ENCODE measurements at places on chromosomes 7 and 10.
A peak's percentile ranks its signal among the peaks of the same experiment; 100 is the strongest.

DNA sequence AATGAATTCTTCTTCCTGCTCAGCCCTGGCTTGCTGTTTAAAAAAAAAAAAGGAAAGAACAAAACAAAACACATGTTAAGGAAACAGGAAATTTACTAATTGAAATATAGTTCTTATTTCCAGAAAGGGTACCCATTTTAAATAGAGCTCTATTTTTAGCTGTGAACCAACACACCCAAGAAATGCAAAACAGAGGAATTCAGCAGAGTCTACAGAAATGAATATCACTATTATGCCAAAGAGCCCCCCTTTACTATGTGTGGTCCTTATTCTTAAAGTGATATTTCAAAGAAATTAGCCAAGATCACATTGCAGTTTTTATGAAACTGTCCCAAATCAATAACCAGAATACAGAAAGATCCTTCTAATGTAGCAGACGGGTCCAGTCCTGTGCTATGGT lies 53.7 kb downstream of the CCDC6 start:
- DNase-seq = no peak

DNA sequence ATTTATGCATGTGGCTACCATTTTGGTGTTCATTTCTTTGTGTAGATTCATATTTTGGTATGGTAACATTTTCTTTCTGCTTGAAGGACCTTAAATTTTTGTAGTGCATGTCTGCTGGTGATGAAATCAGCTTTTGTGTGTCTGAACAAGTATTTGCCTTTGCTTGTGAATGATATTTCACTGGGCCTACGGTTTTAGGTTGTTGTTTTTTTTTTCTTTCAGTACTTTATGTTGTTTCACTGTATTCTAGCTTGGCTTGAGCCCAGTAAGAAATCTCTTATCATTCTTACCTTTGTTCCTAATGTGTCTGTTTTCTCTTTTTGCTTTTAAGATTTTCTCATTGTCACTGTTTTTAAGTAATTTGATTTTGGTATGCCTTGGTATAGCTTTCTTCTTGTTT lies 31.9 kb downstream of the SAMD8 start:
- DNase-seq = no peak

GRCh38 chr10:24114556-24114955 lies 94.4 kb upstream of the KIAA1217 start:
- DNase-seq = no peak

DNA sequence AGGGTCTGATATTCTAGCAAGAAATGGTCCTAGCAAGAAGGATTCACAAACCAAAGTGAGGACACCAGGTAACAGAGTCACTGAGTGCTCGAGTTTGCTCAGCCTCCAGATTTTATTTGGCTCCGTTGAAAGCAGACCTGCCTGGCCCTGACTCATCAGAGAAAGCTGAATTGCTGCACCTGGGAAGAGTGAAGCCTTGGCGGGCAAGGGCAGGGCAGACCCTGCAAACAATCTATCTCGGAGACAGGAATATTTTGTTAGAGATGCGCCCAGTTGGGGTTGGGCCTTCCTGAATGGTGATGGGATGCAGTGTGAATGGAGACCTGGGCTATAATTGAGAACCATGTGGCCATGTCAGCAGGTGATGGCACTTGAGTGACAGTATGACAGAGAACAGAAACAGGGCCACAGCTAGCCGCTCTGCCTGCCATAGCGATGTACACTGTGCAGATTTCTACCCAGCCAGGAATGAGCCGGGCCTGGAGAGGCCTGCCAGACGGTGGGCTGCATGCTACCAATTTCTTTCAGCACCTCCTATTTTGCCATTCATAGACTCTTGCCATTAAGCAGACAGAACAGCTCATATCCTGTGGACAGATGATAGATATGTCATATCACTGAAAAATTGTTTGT lies 744.2 kb downstream of the LRMDA start:
- no peak for DNase-seq

GRCh38 chr10:6917125-6917524 lies 337.0 kb upstream of the PRKCQ start:
- no peak for DNase-seq

- no peak for DNase-seq
Observed at GRCh38 chr10:9757176-9757575, 1260.5 kb upstream of the CELF2 start.

DNA sequence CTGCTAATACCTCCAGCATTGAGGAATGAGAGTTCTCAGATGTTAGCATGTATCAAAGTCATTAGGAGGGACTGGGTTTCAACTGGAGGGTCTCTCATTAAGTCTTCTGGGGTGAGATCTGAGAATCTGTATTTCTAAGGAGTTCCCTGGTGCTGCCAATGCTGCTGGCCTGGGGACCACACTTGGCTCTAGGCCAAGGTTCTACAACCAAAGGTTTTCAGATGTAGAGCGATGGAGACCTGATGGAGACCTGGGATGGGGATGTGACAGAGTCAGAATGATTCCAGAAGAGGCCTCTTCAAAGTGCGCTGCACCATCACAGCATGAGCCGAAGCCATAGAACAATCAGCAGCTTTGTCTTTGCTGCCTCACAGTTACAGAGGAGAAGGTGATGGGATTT lies 27.2 kb downstream of the ST8SIA6 start:
- no peak for DNase-seq

GRCh38 chr10:81548160-81548559 lies 326.8 kb upstream of the NRG3 start:
- DNase-seq = no peak

DNA sequence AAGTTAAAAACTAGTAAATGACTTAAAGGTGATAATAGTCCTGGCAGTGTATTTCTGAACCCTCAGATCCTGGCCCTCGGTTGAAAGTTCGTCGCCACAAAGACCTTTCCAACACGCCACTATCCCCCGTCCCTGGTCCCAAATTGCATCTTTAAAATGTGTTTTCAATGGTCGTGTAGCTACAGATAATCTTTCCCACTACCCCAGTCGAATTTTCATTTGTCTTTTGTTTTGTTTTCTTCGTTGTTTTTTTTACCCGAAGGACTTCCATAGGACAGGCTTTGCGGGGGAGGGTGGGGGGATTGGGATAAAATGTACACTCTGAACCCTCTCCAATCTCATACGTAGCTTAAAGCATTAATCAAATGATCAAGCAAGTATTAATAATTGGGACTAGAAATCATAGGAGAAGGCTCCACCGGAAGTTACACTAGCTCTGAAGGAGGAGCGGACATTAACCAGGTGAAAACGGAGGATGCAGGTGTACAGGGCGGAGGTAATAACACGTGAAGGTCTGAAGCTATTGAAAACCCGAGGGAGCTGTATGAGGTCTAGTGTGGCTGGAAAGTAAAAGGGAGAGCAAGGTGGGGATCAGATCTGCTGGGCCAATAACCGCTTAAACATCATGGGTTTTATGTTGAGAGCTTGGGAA lies 32.8 kb upstream of the PHF14 start:
- peak; percentile 37 for DNase-seq

- DNase-seq = peak; percentile 35
Observed at GRCh38 chr10:103888113-103888841, 29.7 kb downstream of the STN1 start.

DNA sequence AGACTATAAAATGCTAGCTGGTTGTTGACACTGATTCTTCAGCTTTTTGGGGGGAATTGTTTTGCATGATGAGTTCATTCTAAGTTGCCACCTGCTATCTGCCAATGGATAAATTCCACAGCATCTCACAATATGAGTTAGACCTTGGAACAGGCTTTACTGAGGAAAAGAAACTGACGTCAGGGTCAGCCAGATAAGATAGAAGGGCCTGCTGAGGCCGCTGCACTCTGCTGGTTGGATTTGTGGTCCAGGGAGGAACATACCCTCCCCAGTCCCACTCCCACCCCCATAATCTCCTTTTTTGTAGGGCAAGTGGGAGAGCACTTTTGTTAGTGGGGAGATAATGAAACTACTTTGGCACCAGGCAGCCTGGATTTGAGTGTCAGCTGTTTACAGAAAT lies 110.6 kb upstream of the PRR15 start:
- no peak for DNase-seq

DNA sequence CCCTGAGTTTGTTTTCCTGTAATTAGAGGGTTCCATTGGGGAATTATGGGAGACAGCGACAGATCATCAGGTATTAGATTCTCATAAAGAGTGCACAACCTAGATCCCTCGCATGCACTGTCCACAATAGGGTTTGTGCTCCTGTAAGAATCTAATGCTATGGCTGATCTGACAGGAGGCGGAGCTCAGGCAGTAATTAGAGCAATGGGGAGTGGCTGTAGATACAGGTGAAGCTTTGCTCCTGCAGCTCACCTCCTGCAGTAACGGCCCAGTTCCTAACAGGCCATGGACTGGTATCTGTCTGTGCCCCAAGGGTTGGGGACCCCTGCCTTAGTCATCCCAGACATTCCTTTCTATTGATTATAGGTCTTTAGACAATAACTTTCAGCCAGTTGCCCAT lies 894 bp upstream of the ZSCAN21 start:
- DNase-seq = no peak

- DNase-seq = no peak
Observed at GRCh38 chr10:43273997-43274396, 7.1 kb upstream of the RASGEF1A start.
